Stimulated activated CD4-positive, alpha-beta T cell treated with anti-CD3 and anti-CD28 coated beads, Interleukin-1b, Interleukin-23, amount 100 ng/mL, for 24 hours (primary cell): ENCODE measurements at places on chromosomes 4 and X.

DNA sequence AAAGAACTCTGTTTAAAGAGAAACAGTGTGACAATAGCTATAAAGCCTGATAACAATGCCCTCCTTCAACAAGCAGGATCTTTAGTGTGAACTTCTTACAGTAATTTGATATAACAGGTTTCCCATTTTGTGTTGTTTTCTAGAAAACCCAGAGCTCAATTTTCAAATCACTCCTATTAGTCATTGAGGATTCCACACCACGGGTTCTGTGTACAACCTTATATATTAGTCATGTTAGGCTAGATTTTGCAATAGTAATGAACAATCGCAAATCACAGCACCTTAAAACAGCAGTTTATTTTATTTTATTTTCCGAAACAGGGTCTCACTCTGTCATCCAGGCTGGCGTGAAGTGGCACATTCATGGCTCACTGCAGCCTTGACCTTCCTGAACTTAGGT is 1020.9 kb upstream of the INTU start:
- no peak for DNase-seq

- DNase-seq: no peak
These were observed 109.1 kb downstream of the PTTG2 start for GRCh38 chr4:38069271-38069760.

DNA sequence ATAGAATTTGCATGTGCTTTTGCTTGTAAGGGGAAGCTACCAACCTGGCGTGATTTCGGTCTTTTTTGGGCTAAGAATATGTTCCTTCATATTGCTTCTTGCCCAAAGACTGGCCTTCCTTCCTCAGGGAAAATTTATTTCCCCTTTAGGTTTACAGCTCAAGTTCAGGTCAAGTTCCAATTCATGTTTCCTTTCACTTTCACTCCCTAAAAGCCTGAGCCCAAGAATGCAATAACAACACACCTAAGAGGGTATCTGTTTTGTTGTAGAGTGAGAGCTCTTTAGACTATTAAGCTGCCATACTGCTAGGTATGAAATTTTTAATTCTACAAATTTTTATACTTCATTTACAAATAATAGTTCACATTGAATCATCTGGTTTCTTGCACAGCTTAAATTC is 299.6 kb downstream of the TLL1 start:
- no peak for DNase-seq

GRCh38 chr4:118742050-118742449 is 56.9 kb downstream of the METTL14 start:
- DNase-seq: no peak

DNA sequence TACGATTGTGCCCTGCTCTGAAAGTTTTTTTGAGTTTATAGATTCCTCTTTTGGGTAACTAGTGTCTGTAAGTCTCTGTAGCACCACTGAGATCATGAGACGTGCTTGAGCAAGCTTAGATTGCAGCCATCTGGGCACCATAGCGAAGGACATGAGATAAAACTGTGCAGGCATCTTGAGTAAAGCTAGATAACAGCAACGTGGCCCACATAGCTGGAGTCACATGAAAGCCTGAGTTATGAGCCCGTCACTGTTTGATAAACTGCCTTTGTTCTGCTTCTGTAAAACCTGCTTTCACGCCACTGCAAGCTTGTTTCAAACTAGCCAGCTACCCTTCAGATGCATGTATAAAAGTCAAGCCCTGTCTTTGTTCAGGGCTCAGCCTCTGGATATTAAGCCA is 359.1 kb upstream of the CXorf51A start:
- DNase-seq: no peak

- no peak for DNase-seq
These were observed 45.3 kb downstream of the SHOX start for GRCh38 chrX:675955-676295.

DNA sequence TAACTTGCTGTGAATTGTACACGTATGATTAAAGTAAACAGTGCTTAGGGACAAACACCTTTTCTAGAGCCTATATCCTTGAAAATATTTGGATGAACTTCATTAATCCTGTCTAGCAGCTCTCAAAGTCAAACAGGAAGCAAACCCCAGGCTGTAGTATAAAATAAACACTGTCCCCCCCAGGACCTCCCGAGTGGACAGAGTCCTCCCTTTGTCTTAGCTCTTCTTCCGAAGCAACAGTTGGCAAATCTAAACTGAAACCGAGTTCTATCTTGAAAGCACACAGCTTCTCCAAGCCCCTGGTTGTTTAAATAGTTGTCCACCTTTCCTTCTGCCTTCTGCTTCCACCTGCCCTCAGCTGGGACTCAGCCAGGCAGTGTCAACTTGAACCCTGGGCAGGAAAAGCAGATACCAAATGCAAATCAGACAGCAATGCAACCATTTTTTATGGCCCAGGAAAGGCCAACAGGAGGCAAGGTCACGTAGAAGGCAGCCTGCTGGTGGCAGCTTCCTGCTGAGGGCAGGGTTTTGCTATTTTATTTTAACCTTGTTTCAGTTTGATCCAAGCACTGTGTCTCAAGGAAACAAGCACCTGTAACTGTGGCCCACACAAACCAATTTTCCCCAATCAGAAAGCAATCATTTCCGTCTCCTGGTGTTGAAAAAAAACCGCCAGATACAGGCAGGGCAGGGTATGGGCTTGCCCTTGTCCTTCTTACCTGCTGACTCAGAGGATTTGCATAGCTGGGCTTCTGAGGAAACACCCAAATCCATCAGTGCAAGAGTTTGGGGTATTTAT is 110.3 kb upstream of the KIT start:
- no peak for DNase-seq

DNA sequence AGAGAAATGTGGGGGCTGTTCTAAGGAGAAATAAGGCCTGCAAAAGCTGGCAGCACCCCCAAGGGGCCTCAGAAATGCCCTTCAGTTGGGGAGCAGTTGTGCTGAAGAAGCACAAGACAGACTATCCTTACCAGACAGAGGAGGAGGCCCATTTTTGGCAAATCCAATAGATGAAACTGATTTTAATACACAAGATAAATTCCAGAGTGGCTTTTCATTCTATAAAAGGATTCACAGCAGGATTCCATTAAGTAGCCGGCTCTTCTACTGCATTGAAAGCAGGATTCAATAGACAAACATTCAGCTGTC is 8.1 kb downstream of the SEPTIN6 start:
- no peak for DNase-seq

DNA sequence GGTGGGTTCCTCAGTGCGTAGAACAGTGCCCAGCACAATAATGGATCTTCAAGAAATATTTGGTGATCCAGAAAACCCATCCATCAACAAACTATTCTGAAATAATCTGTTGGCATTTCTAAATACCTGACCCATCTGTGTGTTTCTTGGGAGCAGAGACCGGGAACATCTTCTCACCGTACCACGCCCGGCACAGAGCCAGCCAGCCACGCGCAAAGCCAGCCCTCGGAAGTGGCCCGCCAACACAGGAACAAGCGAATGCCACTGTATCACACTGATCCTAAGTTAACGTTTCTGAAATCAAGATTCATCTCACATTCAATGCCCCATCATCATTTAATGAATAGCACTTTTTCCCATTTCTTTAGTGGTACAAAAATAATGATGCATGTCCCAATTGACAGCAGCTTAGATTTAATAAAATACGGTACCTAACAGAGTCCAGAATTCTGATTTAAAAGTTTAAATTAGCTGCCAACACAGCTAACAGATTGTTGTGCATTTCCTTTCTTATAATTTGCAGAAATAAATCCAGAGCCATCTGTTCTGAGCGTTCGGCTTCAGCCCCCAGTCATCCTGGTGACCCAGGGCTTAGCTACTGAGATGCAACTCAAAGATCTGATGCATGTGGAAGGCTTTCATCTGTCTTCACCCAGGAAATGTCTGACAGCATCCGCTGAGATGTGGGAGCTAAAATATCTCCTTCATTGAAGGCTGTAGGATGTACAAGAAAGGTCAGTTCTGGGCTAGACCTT is 44.2 kb downstream of the JAKMIP1 start:
- no peak for DNase-seq

GRCh38 chr4:184899261-184900134 is 73.7 kb upstream of the ACSL1 start:
- no peak for DNase-seq

DNA sequence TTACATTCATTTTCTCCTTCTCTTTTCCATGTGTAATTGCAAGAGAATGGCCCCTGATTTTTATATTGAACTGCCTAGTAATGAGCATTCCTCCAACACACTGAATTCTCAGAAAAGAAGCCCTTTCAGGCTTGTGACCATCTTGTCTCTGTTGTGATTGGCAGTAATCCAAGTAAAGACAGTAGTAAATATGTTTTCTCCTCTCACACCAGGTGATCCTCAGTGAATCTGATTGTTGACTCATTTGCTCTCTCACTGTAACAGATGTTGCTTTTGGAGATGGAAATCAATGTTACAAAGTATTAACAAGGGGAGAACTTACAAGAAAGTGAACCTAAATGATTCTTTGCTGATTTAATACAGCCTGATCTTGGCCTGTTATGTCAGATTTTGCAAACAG is 271.0 kb downstream of the AFF2 start:
- no peak for DNase-seq

DNA sequence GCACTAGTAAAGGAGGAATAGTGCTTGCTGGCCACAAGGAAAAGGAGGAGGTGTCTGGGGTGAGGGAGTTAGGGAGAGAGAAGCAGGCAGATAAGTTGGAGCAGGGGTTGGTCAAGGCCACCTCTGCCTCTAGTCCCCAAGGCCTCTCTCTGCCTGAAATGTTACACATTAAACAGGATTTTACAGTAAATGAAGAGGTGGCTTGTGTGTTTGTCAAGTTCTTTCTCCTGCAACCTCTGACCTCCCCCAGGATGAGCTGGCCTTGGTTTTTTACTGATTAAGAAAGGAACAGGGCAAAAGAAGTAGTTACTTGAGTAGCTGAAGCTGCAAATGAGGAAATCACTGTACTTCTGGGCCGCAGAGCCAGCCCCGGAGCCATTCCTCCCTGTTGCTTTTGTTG is 2.0 kb downstream of the GJB1 start:
- DNase-seq: no peak

GRCh38 chr4:53494851-53495250 is 96.4 kb downstream of the LNX1 start:
- no peak for DNase-seq
